Stimulated activated CD8-positive, alpha-beta memory T cell treated with anti-CD3 and anti-CD28 coated beads, Interleukin-15, amount 100 ng/mL, for 48 hours (primary cell): ENCODE measurements at places on chromosomes 4 and X.

DNA sequence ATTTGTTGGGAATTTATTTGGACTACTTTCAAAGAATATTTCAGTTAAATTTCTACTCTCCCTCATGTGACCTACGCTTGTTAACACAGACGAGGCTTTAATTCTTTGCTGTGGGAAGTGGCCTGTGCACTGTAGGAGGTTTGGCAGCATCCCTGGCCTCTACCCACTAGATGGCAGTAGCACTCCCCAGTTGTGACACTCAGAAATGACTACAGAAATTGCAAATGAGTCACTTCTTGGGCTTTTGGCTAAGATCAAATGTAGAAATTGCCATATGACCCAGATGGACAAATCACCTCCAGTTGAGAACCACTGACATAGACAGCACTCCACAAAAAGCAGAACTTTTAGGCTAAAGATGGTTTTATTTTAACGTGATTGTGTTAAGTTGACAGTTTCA is 22.1 kb downstream of the PIR start:
- peak; percentile 29 for DNase-seq

GRCh38 chr4:164943192-164943591 is 34.3 kb downstream of the TRIM61 start:
- no peak for DNase-seq

DNA sequence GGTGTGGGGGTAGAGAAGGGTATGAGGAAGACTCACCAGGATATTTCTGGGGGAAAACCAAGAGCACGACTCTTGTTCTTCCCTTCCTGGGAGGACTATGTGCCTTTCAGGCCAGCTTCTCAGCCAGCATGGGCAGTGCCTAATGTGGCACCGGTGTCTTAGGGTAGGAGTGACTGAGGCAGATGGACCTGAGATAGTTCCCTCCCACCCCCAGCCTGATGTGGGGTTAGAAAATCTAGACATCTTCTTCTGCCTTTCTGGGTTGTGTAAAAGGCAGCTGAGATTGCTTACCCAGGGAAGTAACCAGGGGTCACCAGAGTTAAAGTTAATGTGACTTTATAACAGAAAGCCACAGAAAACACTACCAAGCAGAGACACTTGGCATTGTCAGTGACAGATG is 127.3 kb downstream of the TMA16 start:
- DNase-seq: no peak

DNA sequence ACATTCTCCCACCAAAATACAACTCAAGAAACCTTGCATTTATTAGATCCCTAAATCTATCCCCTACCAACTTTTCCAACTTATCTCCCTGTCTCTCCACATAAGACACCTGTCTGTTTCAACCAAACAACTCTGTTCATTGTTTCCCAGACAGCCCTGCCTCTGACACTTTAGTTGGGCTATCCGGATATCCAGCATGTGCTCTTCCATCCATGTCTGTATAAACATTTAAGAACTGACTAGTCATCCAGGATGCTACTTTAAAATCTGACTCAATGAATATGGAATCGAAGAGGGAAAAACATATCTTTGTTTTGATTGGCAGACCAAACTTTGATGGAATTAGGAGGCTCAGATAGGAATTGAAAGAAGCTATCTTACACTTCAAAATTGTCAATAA is 143.2 kb upstream of the DCAF8L1 start:
- no peak for DNase-seq

GRCh38 chrX:154458954-154459778 is 1.1 kb downstream of the PLXNA3 start:
- no peak for DNase-seq
